ENCODE measurements at places on chromosomes 5 and 9.
A peak's percentile ranks its signal among the peaks of the same experiment; 100 is the strongest.

DNA sequence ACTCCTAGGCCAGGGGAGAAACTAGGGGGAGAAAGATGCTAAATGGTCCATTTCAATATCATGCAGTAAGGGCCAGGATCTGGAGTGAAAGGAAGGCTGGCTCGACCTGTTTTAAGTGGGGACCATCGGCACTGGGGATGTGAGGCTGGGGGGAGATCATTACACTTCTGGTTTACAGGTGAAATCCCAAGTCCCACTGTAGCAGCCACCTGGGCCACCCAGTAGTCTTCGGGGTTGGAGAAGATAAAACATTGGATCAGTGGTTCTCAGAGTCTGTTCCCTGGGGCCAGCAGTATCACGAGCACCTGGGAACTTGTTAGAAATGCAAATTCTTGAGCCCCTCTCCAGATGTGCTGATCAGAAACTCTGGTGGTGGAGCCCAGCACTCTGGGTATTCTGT lies 111.3 kb upstream of the ALDH1B1 start:
- no peak for DNase-seq

DNA sequence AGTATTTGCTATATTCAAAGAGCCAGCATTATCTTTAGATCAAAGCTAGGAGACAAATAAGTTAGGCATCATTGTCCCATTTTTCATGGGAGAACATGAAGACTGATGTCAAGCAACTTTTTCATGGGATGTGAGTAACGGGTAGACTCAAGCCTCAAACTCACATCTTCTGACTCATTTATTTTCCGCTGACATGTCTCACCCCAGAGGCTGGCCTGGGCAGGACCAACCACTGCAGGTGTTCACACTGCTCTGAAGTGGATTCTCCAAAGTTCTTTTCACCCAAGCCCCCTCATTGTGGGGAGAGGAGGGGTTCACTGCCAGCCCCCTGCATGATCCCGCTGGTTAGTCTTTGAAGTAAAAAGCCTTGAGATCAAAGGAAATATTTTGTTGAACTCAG lies 34.9 kb upstream of the BASP1 start:
- DNase-seq = no peak

DNA sequence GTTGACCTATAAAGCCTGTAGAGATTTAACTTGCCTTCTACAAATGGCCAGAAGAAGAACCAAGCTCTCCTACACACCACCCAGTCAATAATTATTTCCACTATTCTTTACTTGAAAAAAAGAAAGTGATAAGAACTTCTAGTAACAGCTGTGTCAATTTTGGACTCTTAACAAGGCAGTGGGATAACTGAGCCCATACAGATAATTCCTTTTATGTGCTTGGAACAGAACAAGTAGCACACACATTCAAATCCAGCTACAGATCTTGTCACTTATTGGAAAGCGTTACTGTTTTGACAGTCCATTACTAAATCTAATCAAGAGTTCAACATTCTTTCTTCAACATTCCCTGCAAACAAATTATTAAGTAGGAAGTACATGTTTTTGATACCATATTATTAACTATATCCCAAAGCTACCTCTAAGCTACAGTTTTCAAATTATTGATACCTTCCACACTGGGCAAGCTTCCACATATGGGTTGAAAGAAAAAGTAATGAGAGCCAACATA lies 6.3 kb downstream of the PTGER4 start:
- no peak for DNase-seq

GRCh38 chr9:68775003-68775730 lies 70.1 kb downstream of the PIP5K1B start:
- no peak for DNase-seq

DNA sequence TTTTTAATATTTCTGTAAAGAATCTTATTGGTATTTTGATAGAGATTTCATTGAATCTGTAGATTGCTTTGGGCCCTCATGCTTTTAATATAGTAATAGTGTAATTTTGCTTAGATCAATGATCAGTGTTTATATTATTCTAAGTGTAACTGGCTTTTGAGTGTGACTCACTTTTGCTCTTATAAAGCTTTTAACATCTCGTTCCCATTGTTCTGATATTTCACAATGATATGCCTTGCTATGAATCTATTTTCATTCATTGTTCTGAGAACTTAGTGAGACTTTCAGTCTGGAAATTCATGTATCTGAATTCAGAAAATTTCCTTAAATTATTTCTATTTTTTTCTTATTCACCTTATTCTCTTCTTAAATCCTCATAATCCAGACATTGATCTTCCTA lies 13.5 kb upstream of the MAMDC2 start:
- no peak for DNase-seq

DNA sequence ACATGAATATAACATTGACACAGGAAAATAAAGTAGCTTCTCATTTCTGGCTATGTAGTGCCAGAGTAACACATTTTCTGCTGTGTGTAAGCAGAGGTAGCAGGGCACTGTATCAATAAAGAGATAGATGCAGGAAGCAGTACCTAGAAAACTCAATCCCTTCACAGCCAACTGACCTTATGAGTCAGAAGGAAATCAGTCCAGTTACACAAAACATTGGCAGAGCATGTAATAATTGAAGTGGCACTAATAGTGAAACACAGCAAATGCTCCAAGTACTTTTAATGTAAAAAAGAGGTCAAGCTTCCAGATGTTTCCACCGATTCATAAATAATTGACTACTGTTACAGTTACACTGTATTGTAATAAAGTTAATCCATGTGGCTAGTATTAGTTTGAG lies 706.6 kb downstream of the EFNA5 start:
- no peak for DNase-seq

DNA sequence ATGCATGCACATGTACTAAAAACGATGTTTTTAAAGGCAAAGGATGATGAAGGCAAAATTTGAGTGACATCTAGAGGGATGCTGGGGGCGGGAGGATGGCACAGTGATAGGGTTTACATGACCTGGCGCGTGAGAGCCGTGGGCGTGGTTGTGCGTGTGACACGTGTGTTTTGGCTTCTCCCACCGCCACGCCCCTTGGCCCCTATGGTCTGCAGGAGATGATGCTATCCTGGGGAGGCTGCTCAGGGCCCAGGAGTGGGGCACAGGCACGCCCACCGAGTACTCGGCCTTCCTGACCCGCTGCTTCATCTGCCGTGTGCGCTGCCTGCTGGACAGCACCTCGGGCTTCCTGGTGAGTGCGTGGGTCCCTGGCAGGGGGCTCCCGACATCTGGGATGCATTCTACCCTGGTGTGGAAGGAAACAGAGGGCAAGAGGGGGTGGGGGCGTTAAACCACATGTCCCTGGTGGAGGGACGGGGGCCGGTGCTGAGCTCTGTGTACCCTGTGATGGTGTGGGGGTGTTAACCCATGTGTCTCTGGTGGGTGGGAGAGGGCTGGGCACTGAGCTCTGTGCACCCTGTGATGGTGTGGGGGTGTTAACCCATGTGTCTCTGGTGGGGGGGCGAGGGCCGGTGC lies 19.2 kb upstream of the EXOC3 start:
- DNase-seq = no peak

DNA sequence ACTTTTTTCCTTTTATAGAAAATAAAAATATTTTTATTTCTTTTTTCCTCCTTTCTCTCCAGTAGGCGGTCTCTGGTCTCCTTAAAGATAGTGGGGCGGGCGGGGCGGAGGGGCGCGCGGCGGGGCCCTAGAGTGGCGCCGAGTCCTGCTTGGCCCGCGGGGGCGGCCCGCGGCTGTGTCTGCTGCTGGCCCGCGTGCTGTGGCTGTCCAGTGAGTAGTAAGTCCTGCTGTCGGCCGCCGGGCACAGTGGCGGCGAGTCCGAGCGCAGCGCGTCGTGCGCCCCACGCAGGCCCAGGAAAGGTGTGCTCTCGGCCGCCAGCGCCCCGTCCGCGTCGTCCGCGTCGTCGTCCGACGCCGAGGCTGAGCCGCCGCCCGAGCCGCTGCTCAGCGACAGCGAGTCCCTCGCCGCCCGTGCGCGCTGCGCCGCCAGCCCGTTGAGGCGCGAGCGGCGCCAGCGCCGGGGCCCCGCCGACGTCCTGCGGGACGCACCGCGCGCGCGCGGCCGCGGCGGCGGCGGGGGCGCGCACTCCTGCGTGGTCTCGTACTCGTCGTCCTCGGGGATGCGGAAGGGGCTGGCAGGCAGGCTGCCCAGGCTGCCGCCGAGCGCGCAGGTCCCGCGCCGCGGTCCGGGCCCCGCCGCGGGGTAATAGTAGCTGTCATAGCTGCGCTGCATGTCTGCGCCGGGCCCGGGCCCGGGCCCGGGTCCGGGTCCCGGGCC lies 52.3 kb downstream of the PSD2 start:
- peak; percentile 60 for DNase-seq

DNA sequence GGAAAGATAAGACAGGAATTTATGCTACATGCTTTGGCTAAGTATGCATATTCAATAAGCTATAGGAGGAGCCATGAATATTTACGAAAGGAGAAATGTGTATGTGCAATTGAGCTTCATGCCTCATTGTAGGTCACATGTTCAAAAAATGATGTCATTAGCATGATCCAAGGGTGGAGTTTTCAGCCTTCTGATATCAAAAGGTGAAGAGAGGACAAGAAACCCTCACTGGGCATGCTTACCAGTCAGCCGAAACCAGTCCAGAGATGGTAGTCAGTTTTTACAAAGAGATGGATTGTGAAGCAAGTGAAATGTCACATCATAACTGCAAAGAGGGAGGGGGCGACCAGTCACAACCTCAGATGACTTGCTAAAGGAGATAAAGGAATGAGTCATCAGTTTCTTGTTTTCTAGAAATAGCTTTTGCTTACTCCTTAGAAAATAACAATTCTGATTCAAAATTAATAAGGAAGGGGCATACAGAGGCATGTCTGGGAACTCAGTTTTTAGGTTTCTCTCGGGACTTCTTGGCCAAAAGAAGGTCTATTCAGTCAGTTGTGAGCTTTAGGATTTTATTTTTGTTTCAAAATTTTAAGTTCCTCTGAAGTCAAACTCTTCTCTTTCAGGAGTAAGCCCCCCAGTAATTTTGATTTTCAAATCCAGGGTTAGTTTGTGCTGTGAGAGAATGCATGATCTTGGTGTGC lies 1067.8 kb upstream of the EDIL3 start:
- DNase-seq = no peak

- no peak for DNase-seq
These were observed 26.0 kb downstream of the ZCCHC7 start for GRCh38 chr9:37146410-37146809.

- no peak for DNase-seq
These were observed 41.0 kb downstream of the TMEM38B start for GRCh38 chr9:105735366-105735765.

GRCh38 chr5:146633323-146633764 lies 117.4 kb upstream of the GPR151 start:
- no peak for DNase-seq

DNA sequence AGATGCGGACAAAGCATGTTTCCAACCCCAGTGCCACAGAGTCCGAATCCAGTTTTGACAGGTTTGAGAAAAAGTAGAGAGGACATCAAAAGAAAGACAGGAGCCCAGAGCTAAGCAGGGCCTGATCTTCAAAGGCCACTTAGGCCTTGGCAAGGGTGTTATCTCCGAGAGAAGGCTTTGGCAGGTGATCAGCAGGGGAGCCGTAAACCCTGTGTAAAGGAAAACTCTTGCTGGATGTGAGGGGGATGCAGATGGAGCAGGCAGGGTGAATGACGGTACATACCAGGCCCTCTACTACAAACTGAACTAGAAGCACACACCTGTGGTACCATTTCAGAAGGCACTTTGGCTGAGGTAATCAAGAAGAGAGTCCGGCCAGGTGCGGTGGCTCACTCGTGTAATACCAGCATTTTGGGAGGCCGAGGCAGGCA lies 1.4 kb upstream of the HNRNPH1 start:
- DNase-seq = no peak

DNA sequence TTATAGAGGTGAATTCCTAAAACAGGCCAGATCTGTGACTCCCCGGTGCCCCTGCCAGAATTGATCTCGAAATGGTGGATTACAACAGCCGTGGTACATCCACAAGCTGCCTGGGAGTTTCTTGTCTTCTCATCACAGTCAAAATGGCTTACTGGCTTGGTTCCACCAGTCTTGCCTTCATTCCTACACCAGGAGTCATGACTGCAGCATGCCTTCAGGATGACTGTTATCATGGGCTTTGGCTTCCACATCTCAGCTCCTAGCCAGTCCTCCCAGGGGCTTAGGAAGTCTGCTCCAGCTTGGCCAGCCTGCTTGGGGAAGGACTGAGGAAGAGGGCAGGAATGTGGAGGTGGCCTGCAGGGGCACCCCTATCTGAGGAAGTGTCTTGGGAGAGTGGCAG lies 132.9 kb upstream of the NR3C1 start:
- DNase-seq = no peak

- DNase-seq = no peak
These were observed 29.2 kb upstream of the PHF24 start for GRCh38 chr9:34928921-34929320.
